ENCODE measurements at places on chromosomes 3 and 15. TPM values are rescaled to one million over a fixed set of nuclear protein-coding genes. Genes with fewer than 3 reads are reported as not detected.
A peak's percentile ranks its signal among the peaks of the same experiment; 100 is the strongest.

GRCh38 chr3:150393745-150394144 is 14.4 kb upstream of the TSC22D2 start:
- DNase-seq: no peak

GRCh38 chr3:194176274-194176991 is 40.5 kb downstream of the HES1 start:
- DNase-seq: no peak

The VPS39 gene
- 76.2 TPM for total RNA-seq

The CFAP20DC gene
- 8.3 TPM for total RNA-seq

GRCh38 chr3:195007151-195007550 is 263.8 kb downstream of the XXYLT1 start:
- DNase-seq: no peak

DNA sequence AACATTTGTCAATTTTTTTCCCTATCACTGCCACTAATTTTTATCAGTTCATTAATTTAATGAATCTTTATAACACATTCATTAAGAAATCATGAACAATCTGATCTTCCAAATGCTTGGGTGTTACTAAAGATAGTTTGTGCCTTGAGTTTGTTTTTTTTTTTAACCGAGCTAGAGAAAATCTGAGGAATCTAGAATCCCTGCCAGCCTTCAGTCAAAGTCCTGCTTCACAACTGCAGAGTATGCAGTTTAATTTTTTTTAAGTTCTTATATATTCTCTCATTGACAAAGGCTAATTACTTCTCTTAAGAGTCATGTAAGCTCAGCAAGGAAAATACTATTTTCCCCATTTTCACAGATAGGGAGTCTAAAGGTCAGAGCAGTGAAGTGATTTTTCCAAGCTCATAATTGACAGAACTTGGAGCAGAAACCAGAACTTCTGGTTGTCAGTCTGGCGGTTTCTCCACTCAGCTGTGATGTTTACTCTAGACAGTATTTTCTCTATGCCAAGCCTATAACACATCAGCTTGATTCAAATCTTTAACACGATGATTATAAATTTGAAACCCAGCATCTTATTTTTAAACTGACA is 55.7 kb downstream of the TNIK start:
- peak; percentile 31 for DNase-seq
